WERI-Rb-1 (cell line): ENCODE measurements at places on chromosomes 3 and 15.

DNA sequence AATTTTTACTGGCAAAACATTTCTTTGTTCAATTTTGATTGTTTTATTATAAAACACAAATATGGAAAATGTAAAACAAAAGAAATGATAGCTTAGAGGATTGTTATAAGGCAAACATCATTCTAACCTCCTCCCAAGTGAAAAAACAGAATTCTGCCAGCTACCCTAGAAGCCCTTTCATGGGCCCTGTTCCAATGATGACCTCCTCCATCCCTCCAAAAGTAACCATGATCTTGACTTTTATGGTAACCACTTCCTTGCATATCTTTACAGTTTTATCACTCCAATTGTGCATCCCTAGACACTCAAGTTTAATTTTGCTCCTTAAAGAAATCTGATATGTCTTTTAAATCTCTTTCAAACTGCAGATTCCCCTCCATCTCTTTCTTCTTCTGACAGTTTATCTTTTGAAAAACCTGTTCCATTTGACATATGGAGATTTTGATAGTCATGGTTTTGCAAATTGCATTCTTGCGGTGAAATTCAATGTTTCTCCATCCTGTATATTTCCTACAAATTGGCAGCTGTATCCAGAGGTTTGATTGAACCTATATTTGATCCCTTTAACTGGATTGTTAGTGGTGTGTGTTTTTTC is 27.0 kb upstream of the TNFAIP8L3 start:
- DNase-seq: no peak

DNA sequence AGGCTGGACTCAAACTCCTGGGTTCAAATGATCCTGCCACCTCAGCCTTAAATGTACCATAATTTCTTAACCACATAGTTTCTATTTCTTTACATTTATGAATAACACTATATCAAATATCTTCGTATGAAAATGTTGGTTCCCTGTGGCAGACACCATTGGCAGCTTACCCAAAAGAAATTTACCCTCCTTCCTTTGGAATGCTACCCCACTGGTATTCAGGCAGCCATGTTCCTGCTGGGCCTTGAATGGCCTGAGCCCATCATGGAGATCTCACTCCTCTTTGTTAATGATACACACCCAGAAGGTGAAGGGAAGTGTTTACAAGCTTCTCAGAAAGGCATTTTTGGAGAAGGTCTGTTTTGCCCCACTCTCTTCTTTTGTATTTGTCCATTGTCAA is 94.3 kb upstream of the RNF7 start:
- no peak for DNase-seq

GRCh38 chr15:67024314-67024997 is 40.9 kb upstream of the SMAD3 start:
- DNase-seq: no peak

GRCh38 chr3:143771258-143771657 is 77.0 kb downstream of the SLC9A9 start:
- no peak for DNase-seq

- DNase-seq: no peak
Observed at GRCh38 chr3:178203165-178203564, 333.1 kb upstream of the KCNMB2 start.

DNA sequence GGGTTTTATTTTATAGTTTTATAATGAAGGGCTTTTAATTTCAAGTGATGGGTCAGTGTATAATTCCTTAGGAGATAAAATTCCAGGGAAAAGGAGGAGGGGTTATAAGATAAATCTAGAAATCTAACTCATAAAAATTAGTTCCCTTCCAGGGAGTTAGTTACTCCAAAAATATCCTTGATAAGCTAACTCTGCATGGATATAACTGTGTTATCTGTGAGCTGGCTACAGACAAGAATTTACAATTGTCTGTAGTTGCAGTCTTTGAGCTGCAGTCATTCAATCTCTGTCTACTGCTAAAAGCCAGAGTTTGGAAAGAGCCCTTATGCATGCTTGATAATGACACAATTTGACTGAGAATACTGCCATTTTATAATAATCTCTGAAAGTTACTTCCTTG is 432.3 kb upstream of the TPRG1 start:
- DNase-seq: no peak

- no peak for DNase-seq
Observed at GRCh38 chr3:116449546-116450350, 4.5 kb upstream of the LSAMP start.

DNA sequence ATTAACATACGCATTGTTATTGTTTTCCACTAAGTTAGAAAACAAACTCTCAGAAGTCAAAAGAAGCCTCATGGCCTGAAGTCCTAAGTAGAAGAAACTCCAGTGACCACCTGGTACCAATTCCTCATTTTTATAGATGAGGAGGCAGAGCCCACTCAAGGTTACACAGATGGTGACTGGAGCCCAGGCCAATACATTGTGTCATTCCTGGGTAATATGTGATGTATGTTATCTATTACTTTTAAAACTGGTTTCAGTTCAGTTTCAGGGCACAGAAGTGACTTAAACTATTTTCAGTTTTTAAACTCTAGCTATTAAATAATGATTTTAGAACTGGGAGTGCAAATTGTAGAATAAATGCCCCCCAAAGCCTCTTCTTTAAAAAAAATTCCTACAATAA is 66.7 kb upstream of the STXBP5L start:
- DNase-seq: no peak

- no peak for DNase-seq
Observed at GRCh38 chr3:33071181-33071580, 25.8 kb downstream of the GLB1 start.

- DNase-seq: no peak
Observed at GRCh38 chr3:144660186-144660585, 688.6 kb downstream of the DIPK2A start.

- no peak for DNase-seq
Observed at GRCh38 chr3:17602126-17602525, 140.3 kb downstream of the TBC1D5 start.

DNA sequence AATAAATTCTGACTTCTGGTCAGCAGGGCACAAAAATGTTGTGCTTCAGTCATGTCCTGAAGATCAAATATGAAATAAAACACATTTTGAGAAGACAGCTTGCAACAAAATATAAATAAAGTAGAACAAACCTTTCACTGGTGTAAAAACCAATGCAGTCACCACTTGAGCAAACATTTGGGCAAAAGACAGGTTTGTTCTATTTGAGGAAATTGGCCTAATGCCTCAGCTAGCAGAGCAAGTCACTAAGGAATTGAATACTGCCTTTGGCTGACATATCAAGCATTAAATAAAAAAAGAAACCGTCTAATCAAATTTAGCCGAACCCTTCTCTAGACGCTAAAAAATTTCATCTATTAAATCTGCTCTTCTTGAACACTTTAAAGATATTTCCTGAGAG is 475.4 kb upstream of the CNTN3 start:
- DNase-seq: no peak

- DNase-seq: peak; percentile 50
Observed at GRCh38 chr15:43225201-43225949, 4.6 kb upstream of the EPB42 start.

DNA sequence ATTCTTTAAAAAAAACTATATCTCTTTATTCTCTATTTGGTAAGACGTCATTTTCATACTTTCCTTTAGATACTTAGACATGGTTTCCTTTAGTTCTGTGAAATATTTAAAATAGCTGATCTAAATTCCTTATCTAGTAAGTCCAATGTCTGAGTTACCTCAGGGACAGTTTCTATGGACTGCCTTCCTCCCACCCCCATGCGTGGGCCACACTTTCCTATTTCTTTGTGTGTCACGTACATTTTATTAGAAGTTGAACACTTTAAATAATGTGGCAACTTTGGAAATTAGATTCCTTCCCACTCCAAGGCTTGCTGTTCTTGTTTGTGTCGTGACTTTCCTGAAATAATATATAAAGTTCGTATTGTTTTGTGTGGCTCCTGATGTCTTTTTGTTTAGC is 260.7 kb downstream of the EDEM1 start:
- no peak for DNase-seq

- DNase-seq: no peak
Observed at GRCh38 chr3:158830391-158830790, 28.5 kb downstream of the MFSD1 start.

DNA sequence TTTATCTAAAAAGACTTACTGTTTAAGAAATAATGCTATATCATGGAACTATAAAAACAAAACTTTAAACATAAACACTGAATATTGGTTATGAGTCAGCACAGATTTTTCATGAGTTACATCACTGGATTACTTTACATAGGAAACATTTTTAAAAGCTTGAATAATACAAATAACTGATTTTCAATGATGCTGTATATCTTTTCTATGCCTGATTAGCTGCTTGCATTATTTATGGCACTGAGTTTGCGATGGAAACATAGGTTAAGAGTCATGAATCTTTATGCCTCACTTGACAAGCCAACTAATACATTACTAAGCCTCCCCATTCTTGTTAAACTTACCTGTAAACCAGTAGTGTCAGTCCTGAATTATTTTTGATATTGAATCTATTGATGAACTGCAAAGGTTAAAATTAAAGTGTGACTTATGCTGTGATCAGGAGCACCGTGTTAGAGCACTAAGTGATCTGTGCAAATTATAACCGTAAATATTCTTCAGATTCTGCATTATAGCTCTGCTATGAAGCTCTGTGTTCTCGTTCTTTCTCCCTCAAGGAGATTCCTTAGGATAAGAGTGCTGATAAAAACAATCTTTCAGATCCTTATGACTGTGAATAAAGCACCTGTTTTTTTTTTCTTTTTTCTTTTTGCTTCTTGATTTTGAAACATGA is 437.3 kb upstream of the BCHE start:
- no peak for DNase-seq

DNA sequence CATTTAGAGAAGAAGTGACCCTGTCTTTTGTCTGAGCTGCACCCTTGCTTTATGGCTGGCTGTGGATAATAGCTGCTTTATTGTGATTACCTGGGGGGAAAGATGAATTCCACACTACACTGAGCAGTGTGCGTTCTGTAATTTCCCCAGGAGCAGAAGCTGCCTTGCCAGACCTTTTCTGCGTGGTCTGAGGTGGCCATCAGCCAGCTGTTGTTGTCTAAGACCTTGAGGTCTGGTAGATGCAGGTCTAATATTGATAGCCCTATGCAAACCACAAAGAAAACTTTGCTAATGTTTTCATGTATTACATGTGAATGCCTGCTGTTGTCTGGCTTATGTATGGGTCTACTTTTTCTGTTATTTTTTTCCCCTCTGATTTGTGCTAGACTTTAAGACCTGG is 144.6 kb downstream of the THSD4 start:
- DNase-seq: no peak

DNA sequence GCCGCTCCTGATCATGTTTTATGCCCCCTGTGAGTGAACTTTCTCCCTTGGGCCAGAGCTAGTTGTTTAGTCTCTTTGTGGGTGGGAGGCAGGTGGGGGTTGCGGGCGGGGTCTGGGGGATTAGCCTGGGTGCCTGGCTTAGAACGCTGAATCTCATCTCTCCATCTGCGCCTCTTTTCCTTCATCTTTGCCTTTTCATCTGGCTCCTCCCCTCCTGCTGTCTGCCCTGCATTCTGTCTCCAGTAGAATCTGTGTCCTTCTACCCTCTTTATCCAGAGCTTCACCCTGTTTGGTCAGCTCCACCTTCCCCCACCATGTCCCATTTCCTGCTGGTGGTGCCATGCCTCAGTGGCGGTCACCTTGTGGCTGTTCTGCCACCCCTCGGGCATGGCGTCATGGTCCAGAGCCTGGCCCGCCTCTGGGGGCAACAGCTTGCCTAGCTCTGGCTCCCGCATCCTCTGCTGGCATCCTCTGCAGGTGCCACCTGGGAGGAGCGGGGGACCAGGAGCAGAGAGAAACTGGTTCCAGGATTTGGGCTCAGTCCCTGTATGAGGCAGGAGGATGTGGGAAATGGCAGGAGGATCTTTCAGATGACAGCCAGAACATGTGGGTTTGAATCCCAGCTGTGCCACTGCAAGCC is 44.3 kb downstream of the PDIA5 start:
- peak; percentile 93 for DNase-seq

DNA sequence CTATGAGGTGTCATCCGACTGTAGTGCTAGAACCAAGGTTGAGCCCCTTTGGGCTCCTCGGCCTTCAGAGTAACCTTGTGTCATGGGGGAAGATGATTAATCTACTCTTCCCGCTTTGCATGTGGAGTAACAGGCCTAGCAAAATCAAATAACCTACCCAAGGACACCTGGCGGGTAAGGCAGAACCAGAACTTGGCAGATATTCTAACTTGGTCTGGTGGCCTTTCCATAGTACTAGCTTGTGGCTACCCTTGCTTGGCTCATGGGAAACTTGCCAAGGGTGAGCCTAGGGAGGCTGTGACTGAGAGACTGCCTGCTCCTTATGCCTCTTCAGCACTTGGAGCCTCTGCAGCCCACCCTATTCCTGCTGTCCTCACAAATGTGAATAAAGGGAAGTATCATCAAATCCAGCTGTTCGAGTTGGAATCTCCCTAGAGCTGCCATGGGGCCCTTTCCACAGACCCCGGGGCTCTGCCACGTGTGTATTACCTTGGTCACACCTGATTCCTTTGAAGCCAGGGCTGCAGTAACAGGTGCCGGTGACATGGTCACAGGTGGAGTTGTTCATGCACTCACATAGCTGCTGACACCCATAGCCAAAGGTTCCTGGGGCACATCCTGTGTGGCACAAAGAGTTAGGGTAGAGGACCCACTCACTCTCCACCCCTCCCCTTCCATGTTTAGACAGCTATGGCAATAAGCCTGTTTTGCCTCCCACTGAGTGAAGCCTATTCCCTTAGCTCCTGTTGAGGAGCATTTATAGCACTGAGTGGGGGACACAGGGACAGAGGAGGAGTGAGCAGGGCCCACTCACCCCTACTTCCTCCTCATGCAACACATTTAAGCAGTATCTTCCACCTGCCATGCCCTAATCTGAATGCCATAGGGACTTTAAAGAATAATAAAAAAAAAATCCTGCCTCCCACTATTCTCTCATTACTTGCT is 46.0 kb downstream of the RAB11A start:
- no peak for DNase-seq

DNA sequence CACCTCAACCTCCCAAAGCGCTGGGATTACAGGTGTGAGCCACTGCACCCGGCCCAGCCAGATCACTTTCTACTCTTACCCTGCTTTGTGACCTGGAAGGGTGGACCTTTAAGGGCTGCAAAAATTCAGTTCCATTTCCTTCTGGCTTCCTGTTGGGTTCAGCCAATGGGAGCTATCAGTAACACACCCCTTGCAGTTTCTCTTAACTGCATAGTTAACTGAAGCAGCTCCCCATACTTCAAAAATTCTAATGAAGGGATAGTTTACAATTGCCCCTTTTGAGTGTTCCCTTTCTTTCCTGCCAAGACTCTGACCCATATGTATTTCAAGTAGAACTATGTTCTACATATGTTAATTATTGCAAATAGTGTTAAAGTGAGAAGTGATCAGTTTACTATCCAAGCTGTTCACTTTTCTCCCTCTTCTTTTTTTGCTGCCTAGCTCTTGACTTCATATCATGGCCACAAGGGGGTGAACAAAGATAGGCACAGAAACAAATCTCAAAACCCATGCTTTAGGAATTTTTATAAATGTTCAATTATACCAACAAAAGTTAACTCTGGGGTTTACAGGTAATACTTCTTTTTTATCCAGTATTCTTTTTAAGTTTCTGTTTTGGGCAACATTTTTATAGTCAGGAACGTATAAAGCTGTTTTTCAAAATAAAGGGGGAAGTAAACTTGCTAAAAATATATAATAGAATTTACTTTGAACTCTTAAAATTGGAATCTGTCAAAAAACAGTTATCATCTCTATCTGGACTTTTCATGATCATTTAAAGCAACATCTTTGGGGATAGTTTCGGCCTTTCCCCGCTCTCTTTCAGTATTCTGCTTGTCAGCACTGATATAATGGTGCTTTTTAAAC is 8.1 kb downstream of the PGBD4 start:
- DNase-seq: peak; percentile 25

- DNase-seq: no peak
Observed at GRCh38 chr3:97970956-97971620, 1.1 kb downstream of the RIOX2 start.

- DNase-seq: no peak
Observed at GRCh38 chr3:31378231-31378630, 154.5 kb upstream of the STT3B start.
